Natural killer cell (primary cell): ENCODE measurements at places on chromosomes 3 and 15. TPM values are rescaled to one million over a fixed set of nuclear protein-coding genes. Genes with fewer than 3 reads are reported as not detected.

GRCh38 chr3:135731546-135731945 is 234.0 kb upstream of the PPP2R3A start:
- DNase-seq = no peak
- H3K36me3 ChIP-seq = no peaks in the 10 kb centered on the region
- H3K4me3 ChIP-seq = no peak overlapping the region
- no peaks in the 10 kb centered on the region for H3K27me3 ChIP-seq
- no peaks in the 10 kb centered on the region for H3K4me1 ChIP-seq

GRCh38 chr15:76368122-76368621 is 31.6 kb downstream of the ISL2 start:
- H3K4me1 ChIP-seq = no peaks in the 10 kb centered on the region
- H3K27ac ChIP-seq = no peak overlapping the region
- H3K4me3 ChIP-seq = no peak overlapping the region
- H3K27me3 ChIP-seq = no peaks in the 10 kb centered on the region
- no peak for DNase-seq
- no peaks in the 10 kb centered on the region for H3K36me3 ChIP-seq

- H3K4me3 ChIP-seq = no peak overlapping the region
- no peaks in the 10 kb centered on the region for H3K36me3 ChIP-seq
- H3K27ac ChIP-seq = no peak overlapping the region
These were observed 232.6 kb downstream of the ABHD5 start for GRCh38 chr3:43923104-43923882.

- H3K36me3 ChIP-seq = no peaks in the 10 kb centered on the region
- H3K27me3 ChIP-seq = no peaks in the 10 kb centered on the region
- no peak overlapping the region for H3K27ac ChIP-seq
These were observed 169.1 kb downstream of the GAP43 start for GRCh38 chr3:115792206-115792955.

- peaks cover 2% of the 10 kb centered on the region for H3K27me3 ChIP-seq
- H3K36me3 ChIP-seq = no peaks in the 10 kb centered on the region
- no peak overlapping the region for H3K4me3 ChIP-seq
- H3K27ac ChIP-seq = no peak overlapping the region
- no peak for DNase-seq
These were observed 4.1 kb upstream of the APOD start for GRCh38 chr3:195587824-195588223.

DNA sequence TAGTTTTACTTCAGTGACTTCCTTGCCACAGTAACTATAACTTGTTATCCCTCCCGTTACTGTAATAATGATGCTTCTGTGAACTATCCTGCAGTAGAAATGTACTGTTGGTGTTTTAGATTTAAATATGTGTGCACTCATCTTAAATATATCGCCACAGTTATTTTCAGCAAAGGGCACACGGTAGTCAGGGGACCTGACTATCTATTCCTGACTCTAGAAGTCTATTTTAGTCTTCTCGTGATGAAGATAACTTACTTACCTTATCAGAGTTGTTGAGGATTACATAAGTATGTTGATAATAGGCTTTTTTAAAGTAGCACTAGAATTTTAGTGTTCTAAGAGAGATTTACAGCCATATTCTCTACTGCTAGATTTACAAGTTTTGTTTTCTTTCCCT is 65.3 kb downstream of the ECT2 start:
- no peaks in the 10 kb centered on the region for H3K27me3 ChIP-seq
- H3K4me1 ChIP-seq = no peaks in the 10 kb centered on the region
- no peaks in the 10 kb centered on the region for H3K36me3 ChIP-seq
- H3K4me3 ChIP-seq = no peak overlapping the region
- no peak for DNase-seq

DNA sequence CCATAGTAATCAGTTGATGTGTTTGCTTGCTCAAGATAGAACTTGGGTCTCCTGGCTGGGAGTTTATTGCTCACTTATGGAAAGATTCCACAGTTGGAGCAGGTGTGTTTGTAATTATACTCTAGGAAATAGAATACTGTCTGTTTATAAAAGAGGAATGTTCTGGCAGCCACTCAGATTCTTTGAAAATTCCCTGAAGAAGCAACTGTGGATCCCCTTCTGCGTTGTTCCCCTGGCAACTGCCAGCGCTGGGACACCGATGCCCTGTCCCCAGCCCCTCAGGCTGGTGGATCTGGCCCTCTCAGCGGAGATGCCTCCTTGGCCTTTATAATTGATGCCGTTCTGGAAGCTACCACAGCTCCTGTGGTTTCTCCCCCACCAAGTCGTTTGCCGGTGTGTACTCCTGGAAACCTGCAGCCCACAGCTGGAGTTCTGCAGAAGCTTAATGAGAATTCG is 225.9 kb downstream of the ITPR1 start:
- no peak for DNase-seq
- H3K27ac ChIP-seq = no peak overlapping the region
- H3K36me3 ChIP-seq = peaks cover 9% of the 10 kb centered on the region
- peaks cover 6% of the 10 kb centered on the region for H3K4me1 ChIP-seq
- no peaks in the 10 kb centered on the region for H3K27me3 ChIP-seq
- no peak overlapping the region for H3K4me3 ChIP-seq

The CCDC33 gene
- not detected for total RNA-seq

The TRANK1 gene
- total RNA-seq = 105 TPM
